Hindlimb muscle (tissue), 1 donor: ENCODE measurements at places on chromosomes 7 and 10.

GRCh38 chr7:158107806-158108205, 479.8 kb downstream of the PTPRN2 start:
- no peak for DNase-seq

GRCh38 chr10:59027975-59028655, 148.3 kb upstream of the PHYHIPL start:
- no peak for DNase-seq

GRCh38 chr7:157737151-157738065, 400.6 kb downstream of the DNAJB6 start:
- no peak for DNase-seq

DNA sequence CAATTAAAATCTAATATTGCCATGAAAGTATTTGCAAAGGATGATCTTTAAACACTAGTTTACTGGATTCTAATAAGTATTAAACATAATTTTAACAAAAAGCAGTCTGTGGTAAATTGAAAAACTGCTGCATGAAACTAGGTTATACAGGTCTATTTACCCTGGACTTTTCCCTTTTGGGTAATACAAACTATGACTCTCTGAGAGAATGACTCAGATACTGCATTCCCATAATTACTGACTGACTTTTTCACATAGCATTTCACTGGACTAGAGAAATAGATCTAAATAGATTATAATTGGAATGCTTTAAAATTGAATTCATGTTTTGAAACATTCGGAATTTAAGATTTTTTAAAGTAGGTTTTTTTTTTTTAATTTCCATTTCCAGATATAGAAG, 395.7 kb downstream of the THSD7A start:
- DNase-seq = no peak

DNA sequence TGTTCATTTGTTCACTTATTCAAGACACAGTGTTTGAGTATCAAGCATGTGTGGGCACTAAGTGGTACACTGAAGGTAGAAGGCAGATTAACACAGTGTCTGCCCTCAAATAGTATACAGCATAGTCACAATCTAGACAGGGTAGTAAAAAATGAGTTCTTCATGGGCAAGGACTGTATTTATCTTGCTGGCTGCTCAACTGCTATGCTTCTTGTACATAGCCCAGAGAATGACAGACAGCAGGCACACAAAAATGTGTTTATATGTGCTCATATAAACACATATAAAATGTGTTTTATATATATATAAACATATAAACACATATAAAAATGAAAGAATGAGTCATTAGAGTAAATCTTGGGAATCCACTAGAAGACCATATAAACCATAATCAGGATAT, 43.1 kb downstream of the TFEC start:
- DNase-seq = no peak

GRCh38 chr10:25101461-25102146, 73.2 kb upstream of the GPR158 start:
- no peak for DNase-seq
